Fibroblast of skin of left biceps (primary cell): ENCODE measurements at places on chromosomes 1 and 21.
A peak's percentile ranks its signal among the peaks of the same experiment; 100 is the strongest.

DNA sequence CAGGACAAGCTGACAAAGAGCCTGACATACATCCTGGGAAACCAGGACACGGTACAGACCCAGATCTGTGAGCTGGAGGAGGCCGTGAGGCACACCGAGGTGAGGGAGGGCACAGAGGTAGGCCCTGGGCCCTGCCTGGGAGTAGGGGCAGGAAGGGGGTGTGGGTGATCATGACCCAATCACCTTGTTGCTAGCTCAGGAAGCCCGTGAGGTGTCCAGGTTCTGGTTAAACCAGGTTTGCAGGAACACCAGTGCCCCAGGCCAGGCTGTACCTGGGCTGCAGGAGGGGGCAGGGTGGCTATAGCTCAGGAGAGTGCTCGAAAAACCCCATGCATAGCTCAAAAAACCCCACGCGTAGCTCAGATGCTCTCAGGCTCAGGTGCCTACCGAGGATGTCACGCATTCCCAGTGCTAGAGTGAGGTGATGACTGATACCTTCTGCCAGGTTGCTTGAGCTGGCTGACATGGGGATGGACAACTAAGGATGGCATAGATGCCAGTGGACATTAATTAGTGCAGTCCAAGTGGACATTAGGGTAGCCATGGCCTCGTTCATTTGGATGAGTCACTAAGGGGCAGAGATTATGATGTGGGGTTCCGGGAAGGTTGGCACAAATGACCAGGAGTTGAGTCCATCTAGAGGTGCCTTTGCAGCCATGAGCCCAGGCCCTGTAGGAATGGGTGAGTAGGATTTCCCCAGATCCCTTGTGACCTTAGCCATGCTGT, 3.7 kb downstream of the TRIM46 start:
- no peak for DNase-seq

GRCh38 chr1:181123173-181123572, 34.7 kb downstream of the IER5 start:
- no peak for DNase-seq

- DNase-seq = no peak
Measured at GRCh38 chr1:51776408-51776807, 102.1 kb downstream of the NRDC start.

DNA sequence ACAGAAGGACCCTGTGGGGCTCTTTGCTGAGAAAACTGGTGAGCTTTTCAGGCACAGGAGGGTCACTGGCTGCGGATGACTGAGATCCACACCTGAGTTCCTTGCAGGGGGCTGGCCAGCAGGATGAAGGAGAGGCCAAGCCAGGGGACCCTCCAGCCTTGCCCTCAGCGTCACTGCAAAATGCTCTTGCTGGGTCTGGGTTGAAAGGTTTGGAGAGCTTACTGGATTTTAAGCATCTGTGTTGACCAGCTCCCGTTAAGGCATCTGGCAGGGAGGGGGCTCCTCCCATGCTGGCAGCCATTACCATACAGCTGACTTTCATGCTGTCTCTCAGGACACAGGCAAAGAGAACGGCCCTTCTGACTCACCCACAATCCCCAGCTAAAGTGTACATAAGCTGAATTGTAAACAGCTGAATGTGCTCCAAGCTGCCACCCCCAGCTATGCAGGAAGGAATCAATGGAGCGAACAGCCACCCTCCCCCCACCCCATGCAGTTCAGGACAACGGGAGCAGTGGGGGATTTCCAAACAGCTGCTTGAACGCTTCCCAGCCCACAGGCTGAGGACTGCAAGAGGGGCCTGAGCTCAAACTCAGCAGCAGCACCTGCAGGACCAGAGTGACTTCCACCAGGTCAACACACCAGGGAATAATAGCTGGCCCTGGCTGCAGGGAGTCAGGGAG, 21.3 kb upstream of the A3GALT2 start:
- peak; percentile 90 for DNase-seq

DNA sequence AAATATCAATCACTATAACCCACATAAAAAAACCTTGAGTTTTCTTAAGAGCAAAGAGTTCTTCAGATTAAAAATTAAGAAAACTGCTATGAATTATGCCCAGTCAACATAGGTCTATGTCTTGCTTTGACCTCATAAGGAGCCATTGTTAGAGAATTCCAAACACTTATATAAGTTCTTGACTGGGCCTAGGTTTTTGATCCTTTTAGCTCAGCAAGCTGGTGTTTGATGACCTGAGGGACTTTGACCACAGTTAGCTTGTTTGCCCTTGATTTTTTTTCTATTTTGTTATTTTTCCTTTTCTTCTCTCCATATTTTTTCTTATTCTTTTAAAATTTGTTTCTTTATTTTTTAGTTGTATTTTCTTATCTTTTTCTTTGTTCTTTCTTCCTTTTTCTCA, 122.3 kb downstream of the RHOU start:
- no peak for DNase-seq

GRCh38 chr1:81606656-81607055, 194.1 kb upstream of the ADGRL2 start:
- DNase-seq = no peak

- DNase-seq = no peak
Measured at GRCh38 chr1:204441558-204441957, 29.9 kb upstream of the PPP1R15B start.

DNA sequence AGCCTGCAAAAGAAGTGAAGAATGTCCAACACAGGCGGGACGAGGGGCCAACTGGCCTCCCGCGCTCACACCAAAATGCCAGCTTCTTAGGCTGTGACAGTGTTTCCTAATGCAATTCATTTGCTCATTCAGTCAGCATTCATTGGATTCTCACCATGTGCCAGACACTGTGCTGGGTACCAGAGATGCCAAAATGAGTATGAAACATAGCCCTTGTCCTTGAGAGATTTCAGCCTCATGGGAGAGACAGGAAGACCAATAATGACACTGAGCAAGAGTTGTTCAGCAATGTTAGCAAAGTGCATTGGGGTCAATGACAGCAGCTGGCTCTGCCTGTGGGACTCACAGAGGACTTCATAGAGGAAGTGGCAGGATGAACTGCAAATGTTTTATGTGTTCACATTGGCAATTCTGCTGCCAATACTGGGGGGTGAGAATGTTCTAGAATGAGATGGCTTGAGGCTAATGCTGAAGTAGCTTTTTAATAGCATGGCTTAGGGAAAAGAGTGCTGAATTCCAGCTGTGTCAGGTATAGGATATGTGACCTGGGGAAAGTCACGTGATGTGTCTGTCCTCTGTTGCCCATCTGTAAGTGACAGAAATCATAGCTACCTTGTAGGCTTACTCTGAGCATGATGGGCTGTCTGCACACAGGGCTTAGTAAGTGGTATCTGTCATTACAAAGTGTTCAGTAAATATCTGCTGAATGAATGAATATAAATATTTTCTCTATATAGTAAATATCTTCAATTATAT, 58.3 kb upstream of the KIF26B start:
- no peak for DNase-seq

GRCh38 chr1:198203434-198203833, 46.6 kb downstream of the NEK7 start:
- no peak for DNase-seq

- no peak for DNase-seq
Measured at GRCh38 chr1:207993477-207994445, 82.8 kb upstream of the CD34 start.

GRCh38 chr1:163273766-163274441, 47.9 kb upstream of the NUF2 start:
- no peak for DNase-seq

DNA sequence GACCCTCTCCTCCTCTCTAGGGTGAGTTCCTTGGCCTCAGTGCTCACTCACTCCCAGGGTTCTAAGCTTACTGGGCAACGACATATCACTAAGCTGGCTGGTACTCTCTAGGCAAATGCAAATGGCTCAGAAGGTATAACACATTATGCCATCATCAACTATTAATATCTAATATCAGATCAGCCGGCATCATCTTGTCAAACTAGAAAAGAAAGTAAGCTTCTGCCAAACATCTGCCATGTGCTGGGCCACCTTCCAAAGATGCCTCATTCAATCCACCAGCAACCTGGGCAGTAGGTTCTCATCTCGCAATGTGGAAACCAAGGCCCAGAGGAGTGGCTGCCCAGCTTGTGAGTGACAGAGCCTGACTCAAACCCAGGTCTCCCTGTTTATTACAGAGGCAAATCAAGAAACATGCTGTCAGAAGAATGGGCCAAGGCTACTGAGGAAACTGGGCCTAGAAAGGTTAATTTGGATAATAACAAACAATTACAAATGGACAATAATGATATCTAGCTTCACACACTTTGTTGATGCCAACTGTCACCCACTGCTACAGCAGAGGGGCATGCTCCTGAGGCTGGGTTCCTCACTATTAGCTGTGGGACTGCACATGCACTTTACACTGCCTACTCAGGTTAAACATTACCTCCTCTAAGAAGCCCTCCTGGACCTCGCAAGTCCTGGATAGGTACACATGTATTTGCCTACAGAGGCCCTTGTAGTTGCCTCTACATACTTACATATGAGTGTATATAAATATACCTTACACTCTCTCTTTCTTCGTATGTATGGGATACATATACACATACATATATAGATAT, 183.3 kb upstream of the JUN start:
- no peak for DNase-seq

DNA sequence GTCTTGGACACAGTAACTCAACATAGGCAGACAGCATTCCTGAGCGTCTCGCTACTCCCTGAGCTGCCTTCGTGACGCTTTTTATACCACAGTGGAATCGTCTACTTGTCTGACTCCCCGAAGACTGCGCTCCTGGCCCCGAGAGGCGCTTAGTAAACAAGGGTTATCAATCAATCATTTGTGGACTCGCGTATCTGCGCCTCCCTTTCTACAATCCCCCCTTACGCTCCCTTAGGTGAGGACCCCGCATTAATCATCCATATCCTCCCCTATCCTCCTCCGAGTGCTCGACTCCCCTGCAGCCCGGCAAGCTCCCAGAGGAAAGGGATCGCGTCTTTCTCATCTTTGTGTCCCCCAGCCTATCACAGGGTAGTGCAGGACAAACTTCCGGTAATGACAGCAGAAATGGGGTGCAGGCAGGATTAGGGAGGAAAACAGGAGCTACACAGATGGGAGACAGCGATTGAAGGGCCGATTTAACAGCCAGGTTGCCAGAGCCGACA, 522 bp downstream of the TMEM59 start:
- no peak for DNase-seq

- DNase-seq = no peak
Measured at GRCh38 chr1:66540434-66541032, 6.6 kb downstream of the SGIP1 start.

- no peak for DNase-seq
Measured at GRCh38 chr1:56774067-56774609, 45.1 kb downstream of the FYB2 start.

DNA sequence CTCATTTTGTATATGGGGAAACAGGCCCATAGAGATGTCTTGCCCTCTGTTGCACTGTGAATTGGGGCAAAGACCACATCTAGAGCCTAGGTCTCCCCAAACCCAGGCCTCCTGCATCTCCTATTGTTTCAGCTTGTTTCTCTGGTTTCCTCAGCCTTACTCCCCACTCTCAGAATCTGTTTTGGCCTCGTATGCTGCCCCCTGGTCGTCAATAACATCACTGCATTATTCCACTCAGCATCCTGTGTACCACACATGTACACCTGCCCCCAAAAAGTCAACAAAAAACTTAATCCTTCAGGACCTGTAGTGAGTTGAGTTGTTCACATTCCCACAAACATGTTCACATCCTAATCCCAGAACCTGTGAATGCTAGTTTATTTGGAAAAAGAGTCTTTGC, 184.8 kb downstream of the BRINP2 start:
- DNase-seq = no peak

GRCh38 chr1:195516036-195516435, 1092.2 kb downstream of the KCNT2 start:
- no peak for DNase-seq

DNA sequence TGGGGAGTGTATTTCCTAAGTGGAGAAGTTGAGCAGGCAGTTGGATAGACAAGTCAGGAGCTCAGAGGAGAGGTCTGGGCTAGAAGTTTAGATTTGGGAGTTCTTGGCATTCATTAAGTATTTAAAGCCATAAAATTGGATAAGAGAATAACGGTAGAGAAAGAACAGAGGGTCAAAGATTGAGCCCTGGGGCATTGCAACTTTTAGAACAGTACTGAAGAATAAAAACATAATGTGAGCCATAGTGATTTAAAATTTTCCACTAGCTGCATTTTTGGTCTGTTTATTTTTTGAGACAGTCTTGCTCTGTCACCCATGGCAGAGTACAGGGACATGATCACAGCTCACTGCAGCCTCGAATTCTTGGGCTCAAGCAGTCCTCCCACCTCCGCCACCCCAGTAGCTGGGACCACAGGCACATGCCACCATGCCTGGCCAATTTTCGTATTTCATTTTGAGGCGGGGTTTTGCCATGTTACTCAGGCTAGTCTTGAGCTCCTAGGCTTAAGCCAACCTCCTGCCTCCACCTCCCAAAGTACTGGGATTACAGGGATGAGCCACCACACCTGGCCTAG, 85.9 kb upstream of the SOX13 start:
- DNase-seq = no peak

GRCh38 chr1:72567521-72567920, 285.2 kb upstream of the NEGR1 start:
- DNase-seq = no peak

DNA sequence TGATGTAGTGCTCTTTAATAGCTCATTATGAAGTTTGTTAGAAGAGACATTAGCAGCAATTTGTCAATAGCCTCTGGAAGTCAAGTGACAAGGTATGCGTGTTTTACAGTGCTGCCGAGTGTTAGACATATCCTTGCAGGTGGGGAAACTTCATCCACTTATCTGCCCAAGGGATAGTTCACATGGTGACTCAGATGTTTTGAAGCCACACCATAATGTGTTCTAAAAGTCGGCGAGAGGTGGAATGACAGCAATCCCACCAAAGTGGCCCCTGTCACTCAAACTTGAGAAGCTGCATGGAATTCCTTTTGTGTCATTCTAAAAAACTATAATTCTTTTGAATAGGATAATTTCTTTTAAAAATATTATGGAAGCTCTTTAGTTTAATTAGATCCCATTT, 98.1 kb downstream of the RUNX1 start:
- no peak for DNase-seq

DNA sequence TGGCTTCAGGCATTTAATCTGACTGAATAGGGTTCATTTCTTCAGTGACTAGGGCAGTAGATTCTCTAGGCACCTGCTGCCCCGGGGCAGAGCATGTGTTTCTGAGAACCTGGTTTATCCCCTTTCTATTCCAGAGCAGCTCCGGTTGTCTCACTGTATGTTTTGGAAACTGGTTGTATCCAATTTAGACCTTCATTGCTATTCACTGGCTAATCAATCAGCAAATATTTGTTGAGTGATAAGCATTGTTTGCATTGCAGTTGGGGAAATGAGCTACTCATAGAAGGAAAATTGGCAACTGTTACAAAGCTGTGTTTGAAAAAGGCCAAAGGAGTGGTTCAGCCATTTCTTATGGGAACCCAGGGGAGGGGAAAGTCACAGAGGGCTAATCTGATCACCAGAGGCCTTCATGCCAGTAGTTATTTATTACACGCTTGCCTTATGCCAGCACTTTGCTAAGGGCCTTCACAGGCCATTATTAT, 2.9 kb downstream of the QSOX1 start:
- no peak for DNase-seq
